SJSA1 (cell line): ENCODE measurements at places on chromosomes 12 and 14. TPM values are rescaled to one million over a fixed set of nuclear protein-coding genes. Genes with fewer than 3 reads are reported as not detected.

Gene LTBR
- total RNA-seq: 102 and 106 TPM in 2 replicates

Gene DIO3
- total RNA-seq: not detected in 2 replicates

Gene ANKRD33
- total RNA-seq: not detected in 2 replicates

Gene CPSF6
- 24.4 and 35.7 TPM in 2 replicates for total RNA-seq

Gene SLC25A21
- 1.2 and 2.6 TPM in 2 replicates for total RNA-seq

Gene BIN2
- total RNA-seq: 0.08 TPM in 1 of 2 replicates, not detected in the other

Gene BMAL2
- total RNA-seq: 39.5 and 47.8 TPM in 2 replicates

Gene CISTR
- not detected in 2 replicates for total RNA-seq

Gene KRT8
- total RNA-seq: 2.8 and 7.0 TPM in 2 replicates

Gene GTF2H3
- 41.1 and 43.2 TPM in 2 replicates for total RNA-seq

Gene ZNF384
- 19.5 and 20.0 TPM in 2 replicates for total RNA-seq

Gene ACOT6
- not detected in 2 replicates for total RNA-seq

Gene POTEG
- not detected in 2 replicates for total RNA-seq

Gene CCDC198
- total RNA-seq: not detected in 2 replicates

GRCh38 chr12:56374726-56375597, 12.3 kb upstream of the APOF start:
- no peak overlapping the region for H3K27ac ChIP-seq
- DNase-seq: no peak
- H3K4me1 ChIP-seq: peaks cover 5% of the 10 kb centered on the region
- no peaks in the 10 kb centered on the region for H3K27me3 ChIP-seq
- H3K36me3 ChIP-seq: no peaks in the 10 kb centered on the region

DNA sequence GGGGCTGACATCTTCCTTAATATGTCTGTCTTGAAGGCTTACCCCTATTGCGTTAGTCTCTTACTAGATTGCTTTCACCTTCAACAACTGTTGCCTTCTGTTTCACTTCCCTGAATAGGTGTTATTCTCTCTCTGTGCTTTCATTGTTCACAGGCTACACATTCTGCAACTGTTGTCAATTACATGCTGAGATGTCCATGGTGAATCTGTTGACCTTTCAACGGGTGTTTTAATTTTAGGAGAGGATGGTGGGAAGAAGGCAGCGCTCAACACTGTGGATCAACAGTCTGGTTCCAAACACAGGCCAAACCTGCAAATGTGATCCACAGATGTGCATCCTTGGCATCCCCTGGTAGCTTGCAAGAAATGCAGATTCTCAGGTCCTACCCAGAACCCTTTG, 101.9 kb downstream of the DACT1 start:
- no peak for DNase-seq
- no peaks in the 10 kb centered on the region for H3K36me3 ChIP-seq
- H3K27ac ChIP-seq: no peak overlapping the region
- peaks cover 42% of the 10 kb centered on the region for H3K4me1 ChIP-seq

GRCh38 chr14:80491131-80491530, 279.8 kb upstream of the DIO2 start:
- peak; percentile 11 for DNase-seq
- H3K4me1 ChIP-seq: peaks cover 11% of the 10 kb centered on the region; the same call in 1 of the 2 replicates
- H3K36me3 ChIP-seq: no peaks in the 10 kb centered on the region
- no peak overlapping the region for H3K4me3 ChIP-seq

- H3K4me3 ChIP-seq: no peak overlapping the region
- no peak overlapping the region for H3K27ac ChIP-seq
- H3K36me3 ChIP-seq: no peaks in the 10 kb centered on the region
- no peaks in the 10 kb centered on the region for H3K27me3 ChIP-seq
- no peak for DNase-seq
Observed at GRCh38 chr14:63737582-63738006, 9.7 kb upstream of the SGPP1 start.

DNA sequence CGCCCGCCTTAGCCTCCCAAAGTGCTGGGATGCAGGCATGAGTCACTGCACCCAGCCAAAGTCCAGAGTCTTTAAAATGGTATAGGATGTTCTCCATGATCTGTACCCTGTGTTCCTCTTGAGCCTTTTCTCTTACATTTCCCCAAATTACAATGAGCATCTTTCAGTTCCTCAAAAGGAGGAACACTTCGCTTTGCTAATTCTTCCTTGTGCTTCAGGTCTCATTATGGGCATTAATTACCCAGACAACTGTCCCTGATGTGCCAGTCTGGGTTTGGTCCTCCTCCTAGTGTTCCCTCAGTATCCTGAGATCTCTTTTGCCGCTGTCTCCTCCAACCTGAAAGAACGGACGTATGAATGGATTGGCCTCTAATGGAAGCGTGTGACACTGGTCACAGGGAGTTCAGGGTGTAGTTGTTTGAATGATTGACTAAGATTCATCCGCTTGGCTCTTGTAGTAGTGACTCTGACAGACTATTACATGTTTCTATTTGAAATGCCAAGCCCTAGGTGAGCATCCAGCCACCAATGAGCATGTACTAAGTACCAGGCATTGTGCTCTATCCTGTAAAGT, 8.2 kb downstream of the PRKCH start:
- no peak overlapping the region for H3K27ac ChIP-seq
- no peaks in the 10 kb centered on the region for H3K36me3 ChIP-seq
- H3K27me3 ChIP-seq: no peaks in the 10 kb centered on the region
- no peak for DNase-seq
- H3K4me1 ChIP-seq: no peaks in the 10 kb centered on the region

DNA sequence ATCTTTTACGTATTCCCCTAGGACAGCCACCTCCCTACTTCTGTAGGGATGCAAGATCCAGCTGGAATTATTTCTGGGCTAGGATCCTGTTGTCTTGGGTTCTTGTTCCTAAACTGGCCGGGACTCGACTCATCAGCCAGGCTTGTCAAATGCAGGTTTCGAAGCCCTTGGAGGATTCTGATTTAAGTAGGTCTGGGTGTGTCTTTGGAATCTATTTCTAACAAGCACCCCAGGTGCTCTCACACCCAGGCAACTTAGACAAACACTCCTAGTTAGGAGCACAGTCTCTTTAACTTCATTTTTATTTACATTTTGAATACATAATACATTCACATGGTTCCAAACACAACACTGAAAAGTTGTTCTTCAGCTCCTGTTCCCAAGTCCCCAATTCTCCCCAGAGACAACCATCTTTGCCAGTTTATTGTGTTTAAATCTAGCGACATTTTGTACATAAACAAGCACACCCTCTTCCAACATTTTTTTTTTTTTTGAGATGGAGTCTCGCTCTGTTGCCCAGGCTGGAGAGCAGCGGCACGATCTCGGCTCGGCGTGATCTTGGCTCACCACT, 20.9 kb downstream of the MORN3 start:
- no peaks in the 10 kb centered on the region for H3K36me3 ChIP-seq
- DNase-seq: no peak
- no peak overlapping the region for H3K4me3 ChIP-seq
- no peaks in the 10 kb centered on the region for H3K4me1 ChIP-seq

- H3K27me3 ChIP-seq: no peaks in the 10 kb centered on the region
- DNase-seq: no peak
- H3K4me1 ChIP-seq: peaks cover 25% of the 10 kb centered on the region
- H3K4me3 ChIP-seq: no peak overlapping the region
Observed at GRCh38 chr12:6615802-6616201, 8.6 kb upstream of the CHD4 start.

- H3K4me3 ChIP-seq: no peak overlapping the region
- no peaks in the 10 kb centered on the region for H3K36me3 ChIP-seq
- no peak for DNase-seq
- H3K4me1 ChIP-seq: no peaks in the 10 kb centered on the region
- H3K27me3 ChIP-seq: no peaks in the 10 kb centered on the region
Observed at GRCh38 chr12:32503730-32504129, 104.4 kb downstream of the FGD4 start.

- 0 out of 2 replicates have a peak, but pooled peaks cover 5% of the 10 kb centered on the region for H3K4me1 ChIP-seq
- no peaks in the 10 kb centered on the region for H3K36me3 ChIP-seq
- no peak for DNase-seq
- no peaks in the 10 kb centered on the region for H3K27me3 ChIP-seq
- no peak overlapping the region for H3K27ac ChIP-seq
Observed at GRCh38 chr14:69475194-69475818, 9.2 kb upstream of the PLEKHD1 start.

- no peaks in the 10 kb centered on the region for H3K36me3 ChIP-seq
- no peak for DNase-seq
- peaks cover 12% of the 10 kb centered on the region for H3K4me1 ChIP-seq
- H3K27me3 ChIP-seq: no peaks in the 10 kb centered on the region
- H3K27ac ChIP-seq: no peak overlapping the region
Observed at GRCh38 chr12:627285-627684, 36.0 kb downstream of the NINJ2 start.

GRCh38 chr14:101520621-101521472, 40.4 kb upstream of the DIO3 start:
- H3K27ac ChIP-seq: no peak overlapping the region
- no peaks in the 10 kb centered on the region for H3K4me1 ChIP-seq
- no peaks in the 10 kb centered on the region for H3K36me3 ChIP-seq
- no peak for DNase-seq

DNA sequence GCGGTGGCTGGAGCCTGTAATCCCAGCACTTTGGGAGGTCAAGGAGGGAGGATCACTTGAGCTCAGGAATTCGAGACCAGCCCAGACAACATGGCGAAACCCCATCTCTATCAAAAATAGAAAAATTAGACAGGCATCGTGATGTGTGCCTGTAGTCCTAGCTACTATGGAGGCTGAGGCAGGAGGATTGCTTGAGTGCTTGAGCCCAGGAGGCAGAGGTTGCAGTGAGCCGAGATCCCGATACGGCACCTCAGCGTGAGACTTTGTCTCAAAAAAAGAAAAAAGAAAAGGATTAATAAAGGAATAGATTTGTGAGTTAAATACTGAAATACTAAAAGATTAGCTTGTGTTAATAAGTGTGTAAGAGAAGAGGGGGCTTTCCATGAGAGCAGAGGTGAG, 29.4 kb downstream of the RPGRIP1 start:
- no peak for DNase-seq
- H3K27me3 ChIP-seq: peaks cover 48% of the 10 kb centered on the region
- H3K4me3 ChIP-seq: no peak overlapping the region

DNA sequence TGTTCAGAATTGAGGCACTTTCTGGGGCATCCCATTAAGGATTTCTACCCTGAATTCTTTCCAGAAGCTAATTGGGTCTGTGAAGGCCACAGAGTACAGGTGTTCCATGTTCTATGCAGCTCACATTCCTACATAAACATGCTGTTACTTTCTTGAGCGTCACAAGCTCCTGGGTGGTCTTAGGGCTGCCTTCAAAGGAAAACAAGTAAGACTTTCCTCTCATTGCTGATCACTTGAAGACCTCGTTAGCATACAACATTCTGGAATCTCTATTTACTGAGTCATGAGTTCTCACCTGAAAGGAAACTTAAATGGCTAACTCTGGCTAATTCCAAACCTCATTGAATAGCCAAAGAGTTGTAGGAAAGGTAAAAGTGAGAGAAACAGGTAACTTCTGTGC, 63.0 kb upstream of the HMGA2 start:
- no peak overlapping the region for H3K4me3 ChIP-seq
- DNase-seq: peak; percentile 90
- H3K27me3 ChIP-seq: no peaks in the 10 kb centered on the region
- H3K27ac ChIP-seq: no peak overlapping the region
- peaks cover 24% of the 10 kb centered on the region for H3K4me1 ChIP-seq

DNA sequence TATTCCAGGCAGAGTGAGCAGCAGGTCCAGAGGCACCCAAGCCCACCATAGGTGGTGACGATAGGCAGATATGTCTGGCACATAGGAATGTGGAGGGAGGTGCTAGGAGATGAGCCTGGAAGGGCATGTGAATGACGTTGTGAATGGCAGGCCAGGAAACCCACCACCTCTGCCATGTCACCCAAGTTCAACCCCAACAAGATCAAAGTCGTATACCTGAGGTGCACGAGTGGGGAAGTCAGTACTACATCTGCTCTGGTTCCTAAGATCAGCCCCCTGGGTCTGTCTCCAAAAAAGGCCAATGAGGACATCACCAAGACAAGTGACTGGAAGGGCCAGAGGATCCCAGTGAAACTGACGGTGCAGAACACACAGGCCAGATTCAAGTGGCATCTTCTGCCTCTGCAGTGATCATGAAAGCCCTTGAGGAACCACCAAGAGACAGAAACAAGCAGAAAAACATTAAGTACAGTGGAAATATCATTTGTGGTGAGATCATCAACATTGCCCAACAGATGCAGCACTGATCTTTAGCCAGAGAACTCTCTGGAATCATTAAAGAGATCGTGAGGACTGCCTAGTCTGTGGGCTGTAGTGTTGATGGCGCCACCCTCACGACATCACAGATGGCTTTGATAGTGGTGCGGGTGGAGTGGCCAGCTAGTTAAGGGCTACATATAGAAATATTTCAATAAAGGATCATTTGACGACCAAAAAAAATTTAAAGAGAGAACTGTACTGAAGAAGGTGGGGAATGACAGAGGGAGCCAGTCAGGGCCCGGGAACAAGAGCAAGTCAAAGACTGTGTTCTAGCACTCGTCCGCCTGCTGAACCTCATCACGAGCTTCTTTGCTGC, 99.7 kb downstream of the ZFP36L1 start:
- H3K4me3 ChIP-seq: no peak overlapping the region
- H3K4me1 ChIP-seq: peaks cover 31% of the 10 kb centered on the region
- H3K36me3 ChIP-seq: no peaks in the 10 kb centered on the region
- H3K27me3 ChIP-seq: no peaks in the 10 kb centered on the region
- H3K27ac ChIP-seq: no peak overlapping the region

GRCh38 chr12:104627231-104627989, 170.7 kb downstream of the CHST11 start:
- H3K27me3 ChIP-seq: no peaks in the 10 kb centered on the region
- H3K36me3 ChIP-seq: no peaks in the 10 kb centered on the region
- no peak for DNase-seq
- H3K4me1 ChIP-seq: no peaks in the 10 kb centered on the region
- H3K27ac ChIP-seq: no peak overlapping the region

GRCh38 chr14:55802986-55803872, 223.2 kb downstream of the KTN1 start:
- H3K4me1 ChIP-seq: peaks cover 21% of the 10 kb centered on the region
- H3K36me3 ChIP-seq: no peaks in the 10 kb centered on the region
- H3K4me3 ChIP-seq: no peak overlapping the region
- no peaks in the 10 kb centered on the region for H3K27me3 ChIP-seq
- H3K27ac ChIP-seq: peak overlapping the region; percentile 9; the same call in 1 of the 2 replicates

- no peak for DNase-seq
- H3K4me3 ChIP-seq: no peak overlapping the region
- no peaks in the 10 kb centered on the region for H3K27me3 ChIP-seq
- H3K4me1 ChIP-seq: no peaks in the 10 kb centered on the region
- no peaks in the 10 kb centered on the region for H3K36me3 ChIP-seq
Observed at GRCh38 chr12:17489452-17489851, 600.5 kb downstream of the RERGL start.

DNA sequence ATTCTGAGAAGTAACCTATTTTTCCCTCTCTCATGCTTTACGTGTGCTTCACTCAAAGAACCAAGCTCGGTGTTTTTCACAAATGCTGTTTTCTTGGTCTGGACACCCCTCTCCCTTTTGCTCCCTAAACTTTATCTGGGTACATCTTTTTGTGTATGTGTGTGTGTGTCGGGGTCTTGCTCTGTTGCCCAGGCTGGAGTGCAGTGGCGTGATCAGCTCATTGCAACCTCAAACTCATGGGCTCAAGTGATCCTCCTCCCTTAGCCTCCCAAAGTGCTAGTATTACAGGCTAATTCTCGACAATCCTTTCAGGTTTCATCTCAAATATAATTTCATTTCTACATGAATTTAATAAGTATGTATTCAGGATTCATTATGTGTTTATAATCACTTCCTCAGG, 83.2 kb downstream of the PEBP1 start:
- no peak for DNase-seq
- no peaks in the 10 kb centered on the region for H3K27me3 ChIP-seq
- no peak overlapping the region for H3K4me3 ChIP-seq
- H3K4me1 ChIP-seq: no peaks in the 10 kb centered on the region
- no peaks in the 10 kb centered on the region for H3K36me3 ChIP-seq
- no peak overlapping the region for H3K27ac ChIP-seq

GRCh38 chr12:87820524-87821202, 208.5 kb downstream of the C12orf50 start:
- peaks cover 11% of the 10 kb centered on the region for H3K4me1 ChIP-seq
- peak overlapping the region; percentile 75 for H3K27ac ChIP-seq
- no peaks in the 10 kb centered on the region for H3K36me3 ChIP-seq
- no peak overlapping the region for H3K4me3 ChIP-seq
- DNase-seq: peak; percentile 62
